ENCODE measurements at places on chromosomes 1 and 21. TPM values are rescaled to one million over a fixed set of nuclear protein-coding genes. Genes with fewer than 3 reads are reported as not detected.

DNA sequence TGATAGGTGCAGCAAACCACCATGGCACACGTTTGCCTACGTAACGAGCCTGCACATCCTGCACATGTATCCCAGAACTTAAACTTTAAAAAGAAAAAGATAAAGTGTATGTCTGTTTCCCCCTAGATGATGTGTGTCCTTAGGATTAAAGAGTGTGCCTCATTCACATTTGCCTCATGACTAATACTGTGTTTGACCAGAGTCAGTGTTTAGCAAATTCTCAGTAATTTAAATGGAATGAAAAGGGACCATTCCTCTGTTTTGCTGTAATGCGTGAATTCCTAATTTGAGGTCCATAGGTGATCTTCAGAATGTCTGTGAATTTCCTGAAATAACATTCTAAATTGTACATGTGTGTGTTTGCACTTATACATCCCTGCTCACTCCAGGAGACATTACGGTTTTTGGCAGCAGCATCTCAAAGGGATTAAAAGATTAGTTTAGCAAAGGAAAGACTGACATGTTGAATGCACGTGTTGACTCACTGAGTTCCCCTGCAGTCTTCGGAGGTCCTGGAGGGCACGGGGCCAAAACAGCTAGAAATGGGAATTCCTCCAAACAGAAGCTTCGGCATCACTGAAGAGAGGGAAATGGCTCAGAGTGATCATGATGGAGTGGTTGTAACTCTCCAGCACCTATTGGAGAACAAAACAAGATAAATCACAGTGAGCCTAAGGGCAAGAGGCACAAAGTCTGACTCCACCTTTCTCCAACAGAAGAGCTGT, 19.1 kb upstream of the SLC35F3 start:
- DNase-seq: no peak

DNA sequence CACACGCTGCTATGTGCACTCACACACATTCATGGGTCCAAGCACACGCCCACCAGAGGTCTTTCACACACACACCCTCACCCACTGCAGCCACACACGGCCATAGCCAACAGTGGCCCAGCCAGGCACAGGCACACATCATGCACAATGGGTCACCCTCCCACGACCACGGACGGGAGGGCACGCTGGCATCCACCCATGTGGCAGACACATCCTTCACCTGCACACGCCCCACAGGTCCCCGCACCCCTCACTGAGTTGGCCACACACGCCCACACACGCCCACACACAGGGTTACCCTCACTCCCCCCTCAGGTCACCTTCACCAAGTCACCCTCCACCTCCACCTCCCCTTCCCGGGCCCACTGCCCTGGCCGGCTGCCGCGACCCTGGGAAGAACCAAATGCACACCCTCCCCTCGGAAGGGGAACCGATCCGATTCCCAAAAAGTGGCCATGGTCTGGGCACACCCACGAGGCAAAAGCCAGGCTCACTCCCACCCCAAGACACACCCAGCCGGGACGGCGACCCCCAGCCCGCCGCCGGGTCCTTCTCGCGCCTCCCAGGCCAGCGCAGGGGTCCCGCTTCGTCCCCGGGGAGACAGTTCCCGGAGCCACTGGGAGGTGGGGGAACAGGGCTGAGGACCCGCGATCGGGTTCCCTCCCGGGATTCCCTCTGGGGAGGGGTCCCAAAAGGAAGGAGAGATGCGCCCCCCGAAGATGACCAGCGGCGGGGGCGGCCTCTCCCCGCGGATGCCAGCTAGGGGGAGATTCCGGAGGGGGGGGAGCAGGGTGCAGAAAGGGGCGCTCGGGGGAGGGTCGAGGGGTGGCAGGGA, 860 bp downstream of the SDC3 start:
- no peak for DNase-seq

- no peak for DNase-seq
Measured at GRCh38 chr1:89989799-89990198, 5.1 kb upstream of the ZNF326 start.

CHI3L2 gene
- total RNA-seq: not detected

TNFSF4 gene
- 0.16 TPM for total RNA-seq
